NCI-H510A (cell line): ENCODE measurements at places on chromosomes 16 and 17.

GRCh38 chr17:37507111-37507510 lies 17.4 kb downstream of the DUSP14 start:
- DNase-seq, result no peak

DNA sequence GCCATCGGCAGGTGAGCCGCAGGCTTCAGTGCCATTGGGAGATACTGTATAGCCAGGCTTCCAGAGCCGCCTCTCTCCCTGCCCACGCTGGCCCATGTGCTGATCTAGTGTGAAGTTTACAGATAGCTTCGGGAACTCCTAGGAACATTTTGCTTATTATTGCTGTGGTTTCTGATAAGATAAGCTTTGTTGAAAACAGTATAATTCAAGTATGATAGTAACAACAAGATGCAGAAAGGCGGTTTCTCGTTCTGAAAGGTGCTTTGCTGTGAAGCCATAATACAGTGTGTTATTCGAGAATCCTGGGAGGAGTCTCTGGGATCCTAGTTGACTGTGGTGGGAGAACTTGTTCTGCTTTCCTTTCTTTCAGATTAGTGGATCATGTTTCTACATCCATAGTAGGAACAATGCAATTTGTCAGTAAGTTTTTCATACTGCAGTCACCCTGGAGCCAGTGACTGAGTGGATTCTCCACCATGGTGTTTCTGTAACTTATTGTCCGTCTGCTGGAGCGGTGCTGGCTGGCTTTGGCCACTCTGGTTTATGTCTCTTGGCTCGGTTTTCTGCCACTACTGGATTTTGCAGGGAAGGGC lies 31.5 kb downstream of the RAB11FIP3 start:
- DNase-seq, result no peak

DNA sequence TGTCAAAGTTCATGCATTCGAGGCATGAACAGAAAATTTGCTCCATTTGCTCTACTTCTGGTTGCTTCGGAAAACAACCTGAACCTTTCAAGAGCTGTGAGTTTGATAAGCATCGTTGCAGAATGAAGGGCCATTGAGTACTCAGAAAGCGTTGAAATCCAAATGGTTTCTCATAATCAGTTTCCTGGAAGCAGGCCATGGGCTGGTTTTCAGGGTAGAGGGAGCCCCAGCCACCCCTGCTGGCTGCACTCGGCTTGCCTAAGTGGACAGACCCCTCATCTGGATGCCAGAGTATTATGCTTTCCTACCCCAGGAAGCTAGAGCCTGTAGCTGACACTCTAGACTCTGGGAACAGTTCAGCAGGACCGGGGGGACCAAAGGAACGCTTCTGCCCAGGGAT lies 24.4 kb downstream of the SCNN1G start:
- peak; percentile 57 for DNase-seq

- DNase-seq, result no peak
Observed at GRCh38 chr16:80612461-80613017, 71.7 kb downstream of the DYNLRB2 start.

DNA sequence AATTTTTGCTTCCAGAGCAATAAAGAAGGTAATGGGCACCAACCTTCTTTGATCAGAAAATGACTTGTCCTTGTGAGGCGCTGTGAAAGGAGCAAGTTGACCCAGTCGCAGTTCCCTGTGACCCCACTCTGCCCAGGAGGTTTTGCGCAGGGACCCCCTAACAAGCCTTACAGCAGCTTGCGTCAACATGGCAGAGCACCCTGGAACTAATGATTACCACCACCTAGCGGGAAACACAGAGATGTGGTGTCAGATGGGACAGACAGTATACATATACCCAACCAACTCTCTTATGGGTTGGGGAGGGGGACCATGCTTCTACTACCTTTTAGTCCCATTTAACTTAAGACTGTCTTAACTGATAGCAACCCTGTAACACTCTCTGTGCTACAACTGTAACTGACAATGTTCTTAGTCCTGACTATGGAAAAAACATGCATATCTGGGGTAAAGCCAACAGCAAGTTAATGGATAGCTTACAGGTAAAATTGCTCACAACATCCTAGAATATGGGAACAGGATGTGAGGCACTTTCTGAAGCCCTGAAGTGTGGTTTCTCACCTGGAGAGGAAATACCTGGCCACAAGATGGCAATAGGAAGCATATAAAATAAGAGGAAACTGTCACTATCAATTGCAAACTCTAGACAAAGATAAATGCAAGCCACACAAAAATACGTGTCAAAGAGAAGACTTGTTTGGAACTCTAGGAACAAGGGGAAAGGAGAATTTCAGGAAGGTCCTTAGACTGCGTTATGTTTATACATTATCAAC lies 3.0 kb downstream of the KARS1 start:
- no peak for DNase-seq

DNA sequence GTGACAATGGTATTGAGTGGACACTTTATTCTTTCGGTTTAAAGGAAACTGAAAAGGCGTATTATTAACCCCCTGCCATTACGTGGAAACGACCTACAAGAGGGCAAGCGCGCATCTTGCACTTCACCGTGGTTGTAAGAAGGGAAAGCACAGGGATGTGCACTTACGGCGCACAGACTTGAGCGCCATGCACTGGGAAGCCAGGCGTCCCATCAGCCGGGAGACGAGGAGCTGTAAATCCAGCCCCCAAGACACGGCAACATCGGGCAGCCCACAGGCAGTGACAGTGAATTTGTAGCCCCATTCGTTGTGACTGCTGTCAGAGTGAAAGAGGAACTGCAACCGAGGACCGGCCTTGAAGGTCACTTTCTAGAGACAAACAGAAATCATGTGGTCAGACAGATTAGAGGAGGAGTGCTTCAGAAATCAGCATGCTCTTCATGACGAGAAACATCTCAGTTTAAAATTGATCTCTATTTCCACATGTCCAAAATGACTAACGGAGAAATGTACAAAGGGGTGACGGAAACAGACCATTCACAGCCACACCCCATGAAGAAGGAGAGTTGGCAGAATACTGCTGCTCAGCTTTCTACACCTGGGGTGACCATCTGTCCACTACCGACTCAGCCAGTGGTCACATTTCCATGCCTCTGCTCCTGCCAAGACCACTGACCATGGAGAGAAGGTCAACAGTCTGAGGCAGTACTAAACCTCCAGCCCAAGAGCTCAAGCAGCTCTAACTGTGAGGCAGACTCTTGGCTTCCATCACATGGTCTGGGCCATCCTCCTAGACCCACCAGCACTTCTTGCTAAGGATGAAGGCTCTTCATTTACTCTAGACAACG lies 68.6 kb downstream of the ZZEF1 start:
- DNase-seq, result no peak

GRCh38 chr16:59683709-59684108 lies 949.6 kb upstream of the GOT2 start:
- DNase-seq, result no peak

- no peak for DNase-seq
Observed at GRCh38 chr16:27164352-27164751, 39.0 kb upstream of the KDM8 start.

DNA sequence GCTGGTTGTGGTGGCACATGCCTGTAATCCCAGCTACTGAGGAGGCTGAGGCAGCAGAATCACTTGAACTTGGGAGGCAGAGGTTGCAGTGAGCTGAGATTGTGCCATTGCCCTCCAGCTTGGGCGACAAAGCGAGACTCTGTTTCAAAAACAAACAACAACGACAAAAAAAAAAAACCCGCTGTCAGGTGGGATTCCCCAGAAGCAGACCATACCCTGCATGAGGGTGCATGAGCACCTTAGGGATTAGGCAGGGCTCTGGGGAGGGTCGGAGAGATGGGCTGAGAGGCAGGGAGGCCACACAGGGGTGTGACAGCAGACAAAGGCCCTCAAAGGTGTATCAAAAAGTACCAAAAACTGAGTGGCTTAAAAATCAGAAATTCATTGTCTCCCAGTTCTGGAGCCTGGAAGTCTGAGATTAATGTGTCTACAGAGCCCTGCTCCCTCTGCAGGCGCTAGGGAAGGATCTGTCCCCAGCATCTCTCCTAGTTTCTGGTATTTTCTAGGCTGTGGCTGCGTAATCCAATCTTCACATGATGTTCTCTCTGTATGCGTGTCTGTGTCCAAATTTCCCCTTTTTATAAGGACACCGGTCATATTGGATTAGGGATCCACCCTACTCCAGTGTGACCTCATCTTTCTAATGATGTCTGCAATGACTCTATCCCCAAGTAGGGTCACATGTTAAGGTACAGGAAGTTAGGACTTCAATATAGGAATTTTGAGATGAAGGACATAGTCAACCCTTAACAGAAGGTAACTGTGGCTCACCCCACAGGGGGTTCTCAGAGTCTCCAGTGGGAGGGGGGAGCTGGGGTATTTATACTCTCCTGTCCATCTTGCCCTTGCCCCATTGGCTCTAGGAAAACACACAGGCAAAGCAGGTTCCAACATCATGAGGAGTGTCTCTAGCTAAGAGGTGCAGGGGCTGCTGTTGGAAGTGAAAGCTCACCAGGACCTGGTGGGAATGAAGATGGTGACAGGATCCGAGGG lies 13.6 kb upstream of the TVP23A start:
- DNase-seq, result no peak

DNA sequence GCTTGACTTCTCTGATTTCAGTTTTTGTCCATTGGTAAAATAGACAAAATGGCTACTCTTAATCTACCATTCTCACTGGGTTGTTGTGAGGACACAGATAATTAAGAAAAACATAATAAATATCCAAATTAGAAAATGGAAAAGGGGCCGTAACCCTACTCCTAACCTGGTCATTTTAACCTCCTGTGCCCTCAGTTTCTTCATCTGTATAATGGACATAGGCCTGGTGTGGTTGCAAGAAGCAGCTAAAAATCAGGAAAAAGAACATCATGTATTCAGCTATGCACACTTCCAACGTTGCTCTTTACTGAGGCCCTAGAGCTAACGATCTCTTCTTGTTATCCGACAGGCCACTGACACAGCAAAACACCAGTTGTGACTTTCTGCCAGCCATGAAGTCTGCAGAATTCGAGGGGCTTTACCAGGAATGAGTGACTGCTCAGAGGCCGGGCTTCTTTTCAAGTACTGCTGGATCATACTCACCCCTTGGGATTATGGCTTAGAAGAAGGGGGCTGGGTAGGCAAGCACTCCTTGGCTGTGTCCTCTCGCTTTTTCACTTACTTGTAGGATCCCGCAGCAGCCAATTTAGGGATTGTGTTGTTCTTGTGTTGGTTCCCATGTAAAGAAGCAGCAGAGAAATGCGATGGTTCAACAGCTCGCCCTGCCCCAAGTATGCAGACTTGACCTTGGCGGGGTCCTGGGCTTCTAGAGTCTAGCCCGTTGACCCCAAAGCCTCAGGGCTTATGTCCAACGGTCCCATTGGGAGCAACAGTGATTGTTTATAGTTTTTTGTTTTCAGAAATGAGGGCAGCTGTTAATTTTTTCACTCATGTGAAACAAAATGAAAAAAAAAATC lies 20.9 kb downstream of the LDAF1 start:
- DNase-seq, result no peak

GRCh38 chr17:51103451-51103850 lies 17.2 kb downstream of the SPAG9 start:
- DNase-seq, result no peak

DNA sequence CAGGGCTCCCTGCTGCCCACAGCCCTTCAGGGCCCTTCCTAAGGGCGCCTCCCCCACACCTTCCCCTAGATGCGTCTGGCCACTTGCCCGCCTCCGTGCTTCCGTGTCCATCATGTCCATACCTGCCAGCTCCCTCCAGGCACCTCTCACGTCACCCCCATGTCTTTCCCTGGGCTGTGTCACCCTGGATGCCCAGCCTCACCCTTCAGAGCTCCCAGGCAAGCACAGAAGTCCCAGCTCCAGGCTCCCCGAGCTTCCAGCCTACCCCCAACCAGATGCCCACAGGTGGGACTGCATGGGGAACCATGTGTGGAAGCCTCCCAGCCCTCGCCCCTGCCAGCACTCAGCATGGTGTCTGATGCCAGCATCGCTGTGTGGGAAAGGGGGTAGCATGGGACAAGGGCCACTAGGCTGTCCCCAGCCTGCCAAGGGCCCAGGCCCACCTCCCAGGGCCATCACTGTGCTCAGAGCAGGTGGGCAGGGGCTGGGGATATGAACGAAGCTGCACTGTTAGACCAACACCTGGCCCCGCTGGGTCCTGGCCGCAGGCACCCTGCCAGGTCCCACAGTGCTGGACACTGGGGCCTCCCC lies 1.9 kb upstream of the AXIN1 start:
- no peak for DNase-seq

GRCh38 chr17:17091276-17091675 lies 49.0 kb downstream of the MPRIP start:
- no peak for DNase-seq

GRCh38 chr17:63516910-63517824 lies 6.0 kb upstream of the KCNH6 start:
- DNase-seq, result no peak

- no peak for DNase-seq
Observed at GRCh38 chr16:31148896-31149295, 970 bp downstream of the PRSS36 start.

DNA sequence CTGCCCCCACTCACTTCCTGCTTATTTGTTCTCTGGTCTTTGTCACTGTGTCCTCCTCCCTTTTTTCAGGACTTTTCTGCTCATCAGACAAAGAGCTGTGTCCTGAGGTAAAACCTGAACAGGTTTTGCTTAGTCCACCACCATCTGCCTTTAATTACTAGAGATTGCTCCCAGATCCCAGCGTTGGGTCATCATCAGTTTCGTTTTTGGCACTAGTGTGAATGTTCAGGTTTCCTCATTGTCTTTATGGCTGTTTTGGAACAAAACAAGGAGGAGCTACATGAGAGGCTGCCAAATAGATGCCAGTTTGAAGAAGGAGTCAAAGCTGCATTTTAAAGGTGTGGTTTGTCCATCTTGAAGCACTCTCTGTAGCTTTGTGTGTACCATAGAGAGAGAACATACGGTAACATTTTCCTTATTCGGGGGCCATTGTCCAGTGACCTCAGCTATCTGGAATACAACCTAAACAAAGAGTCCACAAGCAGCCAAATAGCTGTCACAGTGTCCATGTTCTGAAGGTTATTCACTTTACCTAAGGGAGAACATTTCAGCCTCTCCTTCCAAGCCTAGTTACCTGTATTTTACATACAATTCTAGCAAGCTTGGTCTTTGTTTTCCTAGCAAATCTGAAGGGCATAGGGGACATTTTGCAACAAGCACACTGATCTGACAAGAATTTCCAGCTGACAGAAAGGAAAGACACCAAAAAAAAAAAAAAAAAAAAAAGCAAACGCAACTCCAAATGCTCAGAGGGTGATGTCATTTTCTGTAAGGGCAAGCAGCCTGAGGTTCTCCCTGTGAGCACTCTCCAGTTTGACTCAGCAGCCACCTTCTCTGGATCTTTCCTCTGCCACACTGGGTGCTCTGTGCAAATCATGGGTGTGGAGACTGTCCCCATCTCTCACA lies 196.1 kb downstream of the NTN1 start:
- no peak for DNase-seq
